ENCODE measurements at places on chromosomes 6 and 20.
A peak's percentile ranks its signal among the peaks of the same experiment; 100 is the strongest.

DNA sequence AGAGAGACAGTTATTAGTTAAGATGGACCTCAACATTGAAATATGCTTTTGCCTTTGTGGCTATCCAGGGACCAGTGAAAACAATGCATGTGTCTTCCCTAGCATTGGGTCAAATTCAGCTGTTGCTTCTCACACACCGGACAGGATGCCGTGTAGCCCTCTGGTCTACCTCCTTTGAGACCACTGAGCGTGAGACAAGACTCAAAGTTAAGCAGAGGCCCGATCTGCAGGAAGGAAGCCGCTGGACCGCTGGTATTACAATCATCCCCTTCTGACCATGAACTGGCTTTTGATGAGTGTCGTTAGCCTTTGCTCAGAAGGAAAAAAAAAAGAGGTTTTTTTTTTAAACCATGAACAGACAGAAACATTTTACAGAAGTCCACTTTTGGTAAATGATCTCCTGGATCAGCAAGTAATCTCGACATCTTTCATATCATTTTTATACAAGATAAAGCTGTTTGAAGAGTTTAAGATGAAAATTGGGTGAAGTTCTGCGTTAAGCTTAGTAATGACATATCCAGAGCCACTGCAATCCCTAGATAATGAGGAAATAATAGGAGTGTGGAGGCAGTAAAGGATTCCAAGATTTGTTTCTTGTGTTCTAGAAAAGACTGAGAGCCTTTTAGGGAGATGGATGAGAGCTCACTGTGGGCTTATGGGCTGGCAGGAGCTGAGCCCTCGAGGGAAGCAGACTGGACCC is 622.8 kb downstream of the QKI start:
- DNase-seq: no peak

DNA sequence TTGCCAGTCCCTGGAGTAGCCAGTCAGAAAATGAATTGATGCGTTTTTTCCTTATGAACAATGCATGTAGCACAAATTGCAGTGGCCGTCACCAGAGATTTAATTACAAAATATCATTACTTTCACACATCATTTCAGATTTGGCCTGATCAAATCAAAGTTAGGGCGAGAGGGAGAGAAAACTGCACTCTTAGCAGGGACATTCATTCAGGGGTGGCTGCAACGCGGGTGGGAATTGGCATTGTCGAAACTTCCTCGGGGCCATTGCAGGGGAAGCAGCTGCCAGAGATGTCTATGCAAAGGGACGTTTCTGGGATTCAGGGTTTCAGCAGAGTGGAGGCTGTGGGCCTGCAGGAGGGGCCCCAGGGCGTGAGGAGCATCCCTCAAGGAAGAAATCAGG is 76.5 kb upstream of the TOP1 start:
- DNase-seq: no peak

- DNase-seq: no peak
Observed at GRCh38 chr6:34068462-34069044, 77.3 kb downstream of the GRM4 start.

- no peak for DNase-seq
Observed at GRCh38 chr6:8659404-8660189, 224.3 kb upstream of the SLC35B3 start.

GRCh38 chr20:17772005-17772343 is 72.2 kb downstream of the BANF2 start:
- DNase-seq: no peak

GRCh38 chr6:139640448-139640847 is 266.0 kb upstream of the CITED2 start:
- DNase-seq: peak; percentile 38

GRCh38 chr6:125201961-125202729 is 48.6 kb downstream of the TPD52L1 start:
- DNase-seq: peak; percentile 96

DNA sequence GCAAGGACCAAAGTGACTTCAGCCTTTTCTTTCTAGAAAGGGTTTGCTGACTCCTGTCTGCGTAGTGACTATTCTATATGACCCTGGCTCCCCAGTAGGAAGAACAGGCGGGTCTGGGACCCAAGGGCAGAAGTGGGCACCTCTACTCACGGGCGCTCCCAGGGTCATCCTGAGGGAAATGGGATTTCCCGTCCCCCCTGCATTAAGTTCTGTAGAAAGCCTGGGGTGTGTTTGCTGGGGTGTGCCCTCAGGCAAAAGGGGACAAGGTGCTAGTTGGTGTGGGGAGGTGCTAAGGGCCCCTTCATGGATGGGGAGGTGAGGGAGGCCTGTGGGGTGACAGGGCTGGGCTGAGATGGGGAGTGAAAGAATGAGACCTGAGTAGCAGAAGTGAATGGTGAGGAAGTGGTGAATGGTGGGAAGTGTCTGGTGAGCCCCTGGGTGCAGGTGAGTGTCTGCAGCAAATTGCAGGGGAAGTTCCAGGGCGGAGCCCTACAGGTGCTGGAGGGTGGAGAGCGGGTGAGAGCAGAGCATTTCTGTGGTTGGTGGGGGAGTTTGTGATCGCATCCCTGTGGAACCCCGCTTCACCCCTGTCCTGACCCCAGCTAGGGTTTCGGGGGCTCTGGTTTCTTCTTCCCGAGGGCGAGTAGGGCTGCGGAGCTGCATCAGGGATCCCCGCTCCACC is 21.1 kb downstream of the RAET1L start:
- DNase-seq: no peak

DNA sequence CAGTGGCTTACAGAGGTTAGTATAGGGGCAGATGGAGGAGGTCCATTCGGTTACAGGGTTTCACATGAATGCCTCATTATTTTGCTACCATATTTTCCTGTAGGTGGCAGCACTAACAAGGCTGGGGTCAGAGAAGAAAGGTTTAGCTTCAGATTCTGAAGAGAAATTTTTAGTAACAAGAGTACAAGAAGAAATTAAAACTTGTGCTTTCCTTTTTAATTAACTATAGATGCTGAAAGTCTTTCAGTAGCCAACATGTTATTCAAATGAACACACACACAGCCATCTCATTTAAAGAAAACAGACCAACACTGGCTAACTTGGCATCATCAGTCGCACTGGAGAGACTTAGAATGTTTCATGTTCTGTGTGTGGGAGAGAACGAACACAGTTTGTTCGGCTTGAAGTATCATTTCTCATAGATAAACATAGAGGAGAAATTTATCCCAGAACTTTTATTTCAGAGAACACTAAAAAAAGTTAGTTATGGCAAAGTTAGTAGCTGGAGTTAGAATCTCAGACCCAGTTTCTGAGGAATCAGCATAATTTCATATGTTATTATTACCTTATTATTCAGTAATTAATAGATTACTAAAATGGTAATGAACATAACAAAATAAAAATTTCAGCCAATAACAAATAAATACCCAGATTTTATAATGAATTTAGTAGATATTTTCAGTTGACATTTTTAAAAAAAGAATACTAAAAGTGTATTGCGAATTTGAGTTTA is 314.0 kb upstream of the RSPO3 start:
- DNase-seq: peak; percentile 57

- DNase-seq: no peak
Observed at GRCh38 chr20:57831326-57831992, 121.6 kb upstream of the PMEPA1 start.

DNA sequence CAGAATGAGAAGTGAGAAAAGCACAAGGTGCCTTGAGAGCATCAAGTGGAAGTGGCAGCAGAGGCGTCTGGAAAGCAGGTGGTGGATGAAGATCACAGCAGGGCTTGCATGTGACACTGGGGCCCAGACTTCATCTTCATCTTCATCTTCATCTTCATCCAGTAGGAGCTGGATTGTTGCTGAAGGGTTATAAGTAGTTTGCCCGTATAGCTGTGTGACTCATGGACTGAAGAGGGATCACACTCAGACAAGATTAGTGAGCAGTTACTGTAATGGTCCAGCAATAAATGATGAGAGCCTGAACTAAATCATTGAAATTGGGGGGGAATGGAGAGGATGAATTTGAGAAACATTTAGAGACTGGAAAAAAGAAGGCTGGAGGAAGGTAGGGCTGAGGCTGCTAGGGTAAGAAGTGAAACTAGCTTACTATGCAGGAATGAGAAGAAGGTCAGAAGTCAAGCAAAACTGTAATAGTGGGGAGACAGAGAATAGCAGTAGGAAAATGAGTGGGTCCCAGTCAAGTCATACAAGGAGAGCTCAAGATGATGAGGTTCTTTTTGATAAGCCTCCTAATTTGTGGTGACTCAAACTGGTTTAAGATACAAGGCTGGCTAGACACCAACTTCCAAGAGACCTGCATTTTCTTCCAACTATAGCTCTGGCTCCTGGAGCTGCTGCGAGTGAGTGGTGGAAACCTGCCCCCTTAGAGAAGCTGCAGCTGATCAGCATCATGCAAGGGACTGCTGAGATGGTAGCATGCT is 92.3 kb upstream of the BEND6 start:
- DNase-seq: peak; percentile 64

- no peak for DNase-seq
Observed at GRCh38 chr20:47782076-47782475, 3.2 kb downstream of the SULF2 start.

DNA sequence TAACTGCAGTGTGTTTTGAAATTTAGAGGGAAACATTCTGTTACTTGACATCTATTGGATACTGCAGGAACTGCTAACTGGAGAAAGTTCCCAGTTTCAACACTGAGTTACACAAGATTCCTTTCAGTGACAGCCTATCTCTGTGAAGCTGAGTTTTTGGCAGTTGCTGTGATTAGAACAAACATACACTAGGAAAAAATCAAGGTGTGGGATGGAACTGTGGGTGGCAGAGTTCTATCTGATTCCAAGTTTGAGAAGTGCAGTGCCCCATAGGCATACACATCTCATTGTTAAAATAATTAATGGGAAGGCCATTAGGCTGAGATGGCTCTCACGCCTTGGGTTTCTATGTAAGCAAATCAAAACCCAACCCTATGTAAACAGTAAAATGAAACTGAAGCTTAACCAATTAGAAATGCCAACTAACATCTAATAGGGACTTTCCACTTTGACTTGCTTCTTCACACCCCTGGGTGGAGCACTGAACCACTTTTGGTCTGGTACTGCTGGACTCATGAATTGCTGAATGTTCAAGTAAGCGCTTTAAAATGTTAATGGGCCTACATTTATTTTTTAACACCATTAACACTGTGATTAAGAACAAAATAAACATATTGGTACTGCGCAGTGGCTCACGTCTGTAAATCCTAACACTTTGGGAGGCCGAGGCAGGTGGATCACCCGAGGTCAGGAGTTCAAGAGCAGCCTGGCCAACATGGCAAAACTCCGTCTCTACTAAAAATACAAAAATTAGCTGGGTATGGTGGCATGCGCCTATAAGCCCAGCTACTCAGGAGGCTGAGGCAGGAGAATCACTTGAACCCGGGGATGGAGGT is 55.2 kb upstream of the TBC1D7 start:
- peak; percentile 54 for DNase-seq

- no peak for DNase-seq
Observed at GRCh38 chr20:37317316-37317715, 27.9 kb downstream of the MANBAL start.

DNA sequence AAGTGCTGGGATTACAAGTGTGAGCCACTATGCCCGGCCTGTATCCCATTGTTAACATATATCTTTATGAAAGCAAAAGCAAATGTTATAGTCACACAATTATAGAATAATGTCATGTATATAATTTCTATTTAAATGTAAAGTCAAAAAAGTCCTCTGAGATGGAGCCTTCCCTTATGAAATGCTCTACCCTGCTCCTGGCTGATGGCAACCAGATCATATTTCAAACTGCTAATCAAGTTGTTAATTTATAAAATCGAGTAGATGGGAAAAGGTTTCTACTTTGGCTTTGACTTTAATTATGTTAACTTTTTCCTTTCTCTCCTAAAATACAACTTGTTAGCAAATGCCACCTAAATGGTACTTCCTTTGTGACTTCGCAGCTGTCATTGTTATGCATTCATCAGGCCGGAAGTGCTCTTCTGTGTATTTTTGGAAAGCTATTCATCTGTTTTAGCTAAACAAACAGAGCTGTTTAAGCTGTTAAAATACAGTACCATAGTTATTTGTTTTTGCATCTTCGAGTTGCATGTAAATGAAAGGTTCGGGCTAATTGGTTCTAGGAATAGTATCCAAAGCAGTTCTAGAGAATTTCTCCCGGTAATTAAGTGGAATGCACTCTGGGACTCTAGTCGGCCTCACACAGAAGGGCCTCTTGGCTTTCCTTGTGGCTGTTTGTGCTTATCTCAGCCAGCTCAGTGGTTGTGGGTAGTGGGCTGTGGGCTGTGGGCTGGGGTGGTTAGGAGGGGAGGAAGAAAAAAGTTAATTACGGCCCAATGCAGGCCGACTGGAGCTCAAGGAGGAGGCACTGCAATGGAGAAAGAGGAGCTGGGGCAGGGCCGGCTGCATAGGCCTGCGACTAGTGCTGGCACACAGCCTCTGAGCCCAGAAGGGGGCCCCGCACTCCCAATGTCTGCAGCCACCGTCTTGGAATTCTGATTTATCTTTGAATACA is 34.8 kb downstream of the SLC35D3 start:
- DNase-seq: no peak

DNA sequence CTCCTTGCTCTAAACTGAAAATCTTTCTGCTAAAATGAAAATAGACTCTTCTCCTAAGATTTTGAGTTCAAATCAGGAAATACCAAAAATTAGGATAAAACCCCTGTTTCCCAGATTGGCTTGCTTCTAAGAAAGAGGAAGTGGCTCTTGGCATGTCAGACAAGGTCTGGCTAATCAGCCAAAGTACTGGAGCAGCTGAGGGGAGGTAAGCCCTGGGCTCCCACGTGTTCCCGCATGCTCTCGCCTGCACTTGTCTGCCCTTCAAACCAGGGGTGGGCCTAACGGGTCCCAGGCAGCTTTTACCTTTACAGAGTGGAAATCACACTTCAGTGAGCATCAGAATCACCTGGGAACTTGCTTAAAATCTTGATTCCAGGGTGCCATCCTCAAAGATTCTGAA is 43.2 kb upstream of the GABRR1 start:
- DNase-seq: no peak

DNA sequence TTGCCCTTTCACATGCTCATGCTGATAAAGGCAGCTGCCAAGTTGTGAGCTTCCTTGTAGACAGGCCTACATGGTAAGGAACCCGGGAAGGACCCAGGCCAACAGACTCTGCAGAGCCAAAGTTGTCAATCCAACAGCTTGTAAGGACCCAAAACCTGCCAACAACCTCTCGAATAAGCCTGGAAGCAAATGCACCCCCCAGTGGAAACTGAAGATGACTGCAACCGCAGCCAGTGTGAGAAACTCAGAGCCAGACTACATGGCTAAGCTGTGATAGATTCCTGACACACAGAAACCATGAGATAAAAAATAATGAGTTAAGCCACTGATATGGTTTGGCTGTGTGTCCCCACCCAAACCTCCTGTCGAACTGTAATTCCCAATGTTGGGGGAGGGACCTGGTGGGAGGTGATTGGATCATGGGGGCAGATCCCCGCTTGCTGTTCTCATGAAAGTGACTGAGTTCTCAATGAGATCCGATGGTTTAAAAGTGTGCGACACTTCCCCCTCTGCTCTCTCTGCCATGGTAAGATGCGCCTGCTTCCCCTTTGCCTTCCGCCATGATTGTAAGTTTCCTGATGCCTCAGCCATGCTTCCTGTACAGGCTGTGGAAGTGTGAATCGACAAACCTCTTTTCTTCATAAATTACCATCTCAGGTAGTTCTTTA is 18.8 kb upstream of the CLPSL2 start:
- DNase-seq: peak; percentile 75
